ENCODE measurements at places on chromosomes 6 and 20.

DNA sequence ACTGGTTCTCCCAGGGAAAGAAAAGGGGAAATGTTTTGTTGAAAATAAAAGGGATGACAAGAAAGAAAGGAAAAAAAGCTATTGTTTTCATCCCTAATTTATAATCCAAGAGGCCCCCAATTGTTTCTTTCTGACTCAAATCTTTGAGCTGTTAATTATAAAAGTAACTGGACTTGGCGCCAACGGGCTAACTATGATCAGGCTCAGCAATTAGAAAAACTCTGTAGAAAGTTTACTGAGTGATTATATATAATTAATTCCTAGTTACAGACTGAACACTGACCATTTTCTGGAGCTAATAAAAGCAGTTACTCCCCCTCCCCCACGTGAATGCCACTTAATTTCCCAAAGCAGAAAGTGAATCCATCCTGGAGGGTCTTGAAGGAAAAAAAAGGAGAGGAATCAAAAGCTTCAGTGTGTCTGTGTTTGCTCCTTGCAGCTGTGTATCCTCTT, 3.2 kb downstream of the ZMYND8 start:
- DNase-seq = no peak

DNA sequence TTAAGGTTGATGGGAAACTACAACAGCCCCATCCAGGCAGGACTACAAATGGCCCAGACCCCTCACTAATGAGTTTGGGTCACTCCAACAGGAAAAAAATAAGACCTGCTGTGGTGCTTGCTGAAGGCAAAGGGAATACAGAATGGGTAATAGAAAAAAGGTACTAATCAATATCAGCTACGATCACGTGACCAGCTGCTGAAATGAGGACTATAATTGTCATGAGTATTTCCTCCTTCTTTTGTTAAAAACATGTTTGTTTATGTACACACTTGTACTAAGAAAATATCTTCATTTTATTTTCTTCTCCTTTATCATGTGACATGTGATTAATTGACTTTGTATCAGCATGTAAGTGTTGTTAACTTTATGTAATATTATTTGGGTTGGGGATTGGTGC, 199.9 kb downstream of the GJA1 start:
- DNase-seq = no peak

DNA sequence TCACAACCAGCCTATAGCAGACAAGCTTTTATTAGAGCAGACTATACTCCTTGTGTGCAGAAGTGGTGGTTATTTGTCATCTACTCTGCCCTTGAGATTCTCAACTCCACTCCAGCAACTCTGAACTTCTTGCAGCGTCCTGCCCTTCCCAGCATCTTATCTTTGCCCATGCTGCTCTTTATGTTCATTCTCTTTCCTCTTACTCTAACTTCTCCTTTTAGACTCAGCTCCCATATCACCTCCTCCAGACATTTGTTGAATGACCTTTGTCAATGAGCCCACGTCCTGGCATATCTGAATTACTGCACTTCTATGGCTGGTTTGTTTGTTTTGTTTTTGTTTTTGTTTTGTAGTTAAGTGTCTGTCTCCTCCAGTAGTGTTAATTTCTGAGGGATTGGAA, 81.2 kb downstream of the KCNQ5 start:
- no peak for DNase-seq

DNA sequence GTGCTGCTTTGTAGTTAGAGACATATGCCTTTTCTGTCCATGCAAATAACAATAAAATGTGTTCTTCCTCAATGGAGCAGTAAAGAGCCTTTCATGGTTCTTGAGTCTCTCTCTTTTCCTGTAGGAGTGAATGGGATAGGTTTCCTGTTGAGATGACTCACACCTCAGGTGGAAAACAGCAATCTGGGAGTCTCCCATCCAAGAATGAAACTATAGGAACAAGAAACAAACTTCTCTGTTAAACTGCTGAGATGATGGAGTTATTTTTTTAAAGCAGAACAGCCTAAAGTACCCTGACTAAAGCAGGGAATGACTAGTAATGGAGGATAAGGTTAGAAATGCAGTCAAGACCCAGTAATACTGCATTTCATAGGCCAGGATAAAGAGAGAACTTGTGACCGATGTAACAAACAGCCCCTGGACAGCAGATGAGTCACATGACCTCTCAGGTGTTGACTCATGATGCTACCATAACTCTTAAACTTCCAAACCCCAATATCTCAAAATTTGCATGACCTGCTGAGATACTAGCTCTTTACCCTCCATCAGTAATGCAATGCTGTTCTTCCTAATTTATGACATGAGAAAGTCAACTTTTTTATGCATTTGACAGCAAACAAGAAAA, 548.9 kb downstream of the CBLN4 start:
- DNase-seq = no peak

- DNase-seq = peak; percentile 75
Measured at GRCh38 chr6:31945507-31946369, at the start of gene CFB. Gene CFB (plus strand): TSS chr6:31946095. CDS start chr6:31946222, 127 bp downstream.

GRCh38 chr6:154749341-154749740, 16.1 kb downstream of the SCAF8 start:
- no peak for DNase-seq

DNA sequence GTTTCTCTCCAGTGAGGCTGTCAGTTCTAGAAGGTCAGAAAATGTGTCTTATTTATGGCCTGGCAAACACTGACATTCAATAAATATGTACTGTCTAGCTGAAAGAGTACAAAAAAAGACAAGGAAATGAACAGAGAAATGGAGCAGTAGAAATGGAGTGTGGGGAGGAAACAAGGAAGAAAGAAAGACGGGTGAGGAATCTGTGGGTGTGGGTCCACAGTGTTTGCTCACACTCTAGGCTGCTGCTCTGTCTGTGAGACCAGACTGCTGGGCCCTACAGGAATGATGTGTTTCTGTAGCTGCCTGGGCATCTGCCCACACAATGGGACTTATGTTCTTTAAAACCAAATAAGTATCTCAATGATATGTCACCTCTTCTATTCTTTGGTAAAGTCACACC, 114.2 kb downstream of the MOXD1 start:
- DNase-seq = no peak

DNA sequence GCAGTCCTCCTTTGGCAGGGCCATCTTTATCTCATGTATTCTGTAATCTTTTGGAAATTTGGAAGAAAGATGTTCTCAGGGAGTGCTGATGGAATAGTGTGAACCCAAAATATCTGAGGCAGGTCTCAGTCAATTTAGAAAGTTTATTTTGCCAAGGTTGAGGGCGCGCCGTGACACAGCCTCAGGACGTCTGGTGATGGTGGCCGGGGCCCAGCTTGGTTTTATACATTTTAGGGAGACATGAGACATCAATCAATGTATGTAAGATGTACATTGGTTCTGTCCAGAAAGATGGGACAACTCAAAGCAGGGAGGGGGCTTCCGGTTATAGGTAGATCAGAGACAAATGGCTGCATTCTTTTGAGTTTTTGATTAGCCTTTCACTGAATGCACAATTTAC, 89.8 kb downstream of the ERMARD start:
- no peak for DNase-seq

- no peak for DNase-seq
Measured at GRCh38 chr6:166343150-166343487, 774 bp upstream of the SFT2D1 start.

GRCh38 chr6:131038597-131039344, 24.3 kb downstream of the EPB41L2 start:
- no peak for DNase-seq

- no peak for DNase-seq
Measured at GRCh38 chr6:7152462-7152861, 44.7 kb downstream of the RREB1 start.

DNA sequence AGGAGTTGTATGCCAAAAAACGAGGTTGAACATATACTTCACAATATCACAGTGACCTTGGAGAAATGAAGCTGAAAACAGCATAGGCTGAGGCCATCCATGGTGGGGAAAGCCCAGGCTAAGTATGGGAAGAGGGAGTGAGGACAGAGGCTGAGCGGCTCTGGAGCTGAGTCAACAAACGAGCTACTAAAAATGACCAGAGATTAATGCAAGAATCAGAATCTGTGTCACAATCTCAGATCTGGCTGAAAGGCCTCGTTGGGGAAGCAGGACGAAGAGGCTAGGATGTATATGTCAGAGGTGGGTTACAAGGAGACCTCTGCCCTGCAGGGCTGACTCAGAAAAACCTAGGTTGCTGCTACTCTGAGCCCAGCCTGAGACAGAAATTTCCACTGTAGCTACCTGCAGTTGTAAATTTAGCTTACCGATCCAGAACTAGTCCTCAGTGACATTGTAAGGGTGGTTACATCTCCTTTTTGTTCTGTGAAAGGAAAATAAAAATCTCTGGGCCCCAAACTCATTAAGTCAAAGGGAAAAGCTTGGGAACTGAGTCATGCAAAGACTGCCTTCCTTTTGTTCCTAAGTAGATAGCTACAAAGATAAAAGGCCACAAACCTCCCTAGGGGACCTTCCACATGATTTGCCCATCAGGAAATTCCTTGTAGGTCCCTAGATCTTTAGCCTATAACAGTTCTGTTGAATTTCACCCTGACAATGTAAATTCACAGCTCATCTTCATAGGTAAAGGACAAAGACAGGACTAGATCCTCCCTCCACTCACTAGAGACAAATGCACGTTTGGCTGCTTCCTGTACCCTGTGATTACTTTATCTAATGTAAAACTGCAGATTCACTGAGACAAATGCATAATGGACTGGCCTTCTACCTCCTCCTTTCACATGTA, 8.5 kb upstream of the TUBB2A start:
- DNase-seq = no peak

DNA sequence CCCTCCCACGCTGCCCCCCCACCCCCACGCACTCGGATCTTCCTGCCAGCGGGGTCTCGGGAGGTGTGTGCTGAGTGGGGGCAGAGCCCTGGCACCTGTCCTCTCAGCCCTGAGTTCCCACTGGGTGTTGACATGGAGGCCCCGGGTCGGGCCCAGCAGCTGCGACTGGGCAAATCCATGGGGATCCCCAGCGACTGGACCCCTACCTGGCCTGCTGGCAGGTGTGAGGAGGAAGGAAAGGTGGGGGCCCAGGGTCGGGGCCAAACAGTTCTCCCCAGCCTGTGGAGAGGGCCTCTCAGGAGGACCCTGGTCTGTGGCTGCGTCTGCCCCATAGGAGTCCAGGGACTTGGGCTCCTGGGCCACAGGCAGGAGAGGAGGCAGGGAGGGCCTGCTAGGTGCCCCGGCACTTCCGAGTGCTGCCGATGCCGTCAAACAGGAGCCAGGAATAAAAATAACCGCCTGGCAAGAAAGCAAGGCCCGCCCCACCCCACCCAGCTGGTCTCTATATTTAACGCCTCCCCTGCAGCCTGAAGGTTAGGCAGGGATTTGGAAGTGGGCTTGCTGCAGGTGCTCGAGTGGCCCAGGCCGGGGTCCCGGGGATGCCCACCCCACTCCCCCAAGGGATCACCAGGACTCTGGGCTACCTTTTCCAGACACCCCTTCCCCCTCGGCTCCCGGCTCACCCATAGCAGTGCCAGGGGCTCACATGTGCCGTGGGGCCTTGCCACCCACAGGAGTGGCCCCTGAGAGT, 1.4 kb upstream of the EEF1A2 start:
- no peak for DNase-seq

- DNase-seq = no peak
Measured at GRCh38 chr6:149448821-149449453, 35.9 kb downstream of the ZC3H12D start.

DNA sequence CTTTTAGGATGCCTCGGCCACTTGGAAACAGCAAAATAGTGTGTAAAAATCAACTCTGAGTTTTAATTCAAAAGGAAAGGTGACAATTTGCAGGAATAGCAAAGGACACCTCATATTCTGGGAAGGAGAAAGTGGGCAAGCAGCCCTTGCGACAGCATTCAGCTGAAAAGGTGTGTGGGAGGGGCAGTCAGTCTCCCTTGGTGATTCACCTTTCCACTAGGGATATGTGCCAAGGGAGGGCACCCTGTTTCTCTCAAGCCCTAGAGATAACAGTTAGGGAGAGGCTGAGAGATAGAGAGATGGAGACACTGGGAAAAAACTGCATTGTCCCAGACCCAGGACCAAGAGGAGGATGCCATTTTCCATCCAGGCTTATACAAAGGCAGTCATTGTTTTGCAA, 228.1 kb downstream of the EPM2A start:
- no peak for DNase-seq

DNA sequence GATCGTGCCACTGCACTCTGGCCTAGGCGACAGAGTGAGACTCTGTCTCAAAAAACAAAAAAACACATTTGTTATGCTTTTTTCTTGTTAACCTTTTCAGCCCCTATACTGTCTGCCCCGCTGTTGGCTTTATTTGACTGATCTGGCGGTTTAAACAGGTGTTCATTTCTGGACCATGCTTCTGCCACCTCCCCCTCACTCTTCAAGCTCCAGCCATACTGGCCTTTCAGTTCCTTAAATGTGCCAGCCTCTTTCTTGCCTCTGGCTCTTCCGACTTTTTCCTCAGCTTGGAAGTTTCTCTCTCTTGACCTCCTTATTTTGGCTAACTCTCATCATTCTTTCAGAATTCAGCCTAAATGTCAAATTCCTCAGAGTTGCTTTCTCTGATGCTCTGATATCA, 35.2 kb upstream of the TXLNB start:
- DNase-seq = no peak

GRCh38 chr6:35980991-35981645, 43.3 kb downstream of the SLC26A8 start:
- DNase-seq = no peak

DNA sequence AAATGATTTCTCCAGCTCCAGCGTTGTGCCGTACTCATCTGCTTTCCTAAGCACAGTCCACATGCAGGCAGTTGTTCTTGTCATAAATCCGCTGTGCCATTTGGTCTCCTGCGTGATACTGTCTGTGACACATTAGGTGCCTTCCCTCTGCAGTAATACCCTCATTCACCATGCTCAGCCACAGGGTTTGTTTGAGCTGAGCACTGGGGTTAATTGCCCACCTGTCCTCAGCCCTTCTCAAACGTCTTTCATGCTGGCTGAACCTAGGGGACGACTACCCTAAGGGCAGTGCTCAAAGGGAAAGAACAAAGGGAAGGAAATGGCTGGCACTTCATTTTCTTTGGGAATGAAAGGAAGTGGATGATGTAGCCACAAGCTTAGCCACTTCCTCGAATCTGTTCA, 64.2 kb upstream of the MYLIP start:
- peak; percentile 27 for DNase-seq

DNA sequence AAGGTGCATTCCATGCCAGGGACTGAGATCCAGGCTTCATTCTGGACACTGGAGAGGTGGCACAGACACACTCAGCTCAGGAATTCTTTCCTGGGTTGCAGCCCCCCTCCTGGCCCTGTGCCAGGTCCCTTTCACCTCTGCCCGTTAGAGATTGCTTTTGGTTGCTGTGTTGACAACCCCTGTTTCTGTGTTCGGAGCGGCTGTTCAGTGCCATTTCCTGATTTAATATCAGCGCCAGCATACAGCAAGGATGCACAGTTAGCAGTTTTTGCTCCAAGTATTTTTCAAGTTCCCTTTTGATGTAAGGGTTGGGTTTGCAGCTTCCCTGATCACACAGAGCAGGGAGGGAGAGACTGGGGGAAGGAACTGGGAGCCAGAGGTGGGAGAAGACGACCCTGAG, 8.5 kb upstream of the MAFB start:
- no peak for DNase-seq

DNA sequence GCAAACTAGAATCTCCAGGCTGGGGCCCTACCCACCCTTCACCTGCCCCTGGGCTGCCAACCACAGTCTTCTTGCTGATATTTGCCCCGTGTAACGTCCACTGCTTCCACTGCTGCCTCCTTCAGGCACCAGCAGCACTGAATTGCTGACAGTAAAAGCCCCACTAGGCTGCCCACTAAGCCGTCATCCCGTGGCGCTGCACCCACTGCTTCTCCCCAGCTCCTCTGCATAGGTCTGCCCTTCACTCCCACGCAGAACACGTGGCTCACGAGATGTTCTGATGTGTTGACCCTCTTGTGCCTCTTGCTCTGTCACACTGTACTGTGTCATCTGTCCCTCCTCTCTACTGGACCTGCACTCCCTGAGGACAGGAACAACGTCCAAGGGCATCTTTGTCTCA, 86.3 kb upstream of the HIVEP1 start:
- no peak for DNase-seq
